ENCODE measurements at places on chromosomes 11 and 22.

GRCh38 chr11:73976451-73977151 is 6.0 kb downstream of the UCP2 start:
- no peak for DNase-seq

- DNase-seq, result no peak
These were observed 15.2 kb downstream of the DDX17 start for GRCh38 chr22:38490915-38491314.

DNA sequence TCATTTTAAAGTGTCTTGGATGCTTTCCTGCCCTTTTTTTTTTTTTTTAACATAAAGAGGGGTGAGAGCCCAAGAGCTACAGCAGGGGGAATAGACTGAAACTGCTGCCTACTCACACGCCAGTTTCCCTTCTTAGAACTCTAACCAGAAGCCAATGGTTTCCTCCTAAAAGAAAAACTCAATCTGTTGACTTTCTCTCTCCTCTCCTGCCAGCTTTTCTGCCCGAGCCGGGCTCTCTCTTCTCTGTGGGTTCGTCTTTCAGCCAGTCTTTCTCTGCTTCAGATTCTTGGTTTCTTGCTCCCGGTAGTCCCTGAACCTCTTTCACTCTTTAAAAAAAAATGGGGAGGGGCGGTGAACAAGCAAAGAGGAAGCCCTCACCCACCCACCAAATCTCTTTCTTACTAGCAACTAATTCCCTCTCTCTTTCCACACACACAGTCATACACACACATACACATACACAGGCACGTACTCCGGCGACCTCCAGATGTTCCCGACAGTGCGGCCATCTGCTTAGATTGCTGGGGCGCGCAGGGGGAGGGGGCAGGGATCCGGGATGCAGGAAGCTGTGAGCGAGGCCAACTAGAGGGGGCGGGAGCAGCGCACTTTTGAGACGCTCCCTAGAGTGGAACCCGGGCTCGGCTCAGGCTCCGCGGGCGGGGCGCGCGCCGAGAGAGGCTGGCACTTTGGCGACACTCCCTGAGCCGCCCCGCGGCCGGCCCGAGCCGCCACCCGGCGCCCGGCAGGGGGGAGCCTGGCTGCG is 444 bp upstream of the TSKU start:
- peak; percentile 90 for DNase-seq

DNA sequence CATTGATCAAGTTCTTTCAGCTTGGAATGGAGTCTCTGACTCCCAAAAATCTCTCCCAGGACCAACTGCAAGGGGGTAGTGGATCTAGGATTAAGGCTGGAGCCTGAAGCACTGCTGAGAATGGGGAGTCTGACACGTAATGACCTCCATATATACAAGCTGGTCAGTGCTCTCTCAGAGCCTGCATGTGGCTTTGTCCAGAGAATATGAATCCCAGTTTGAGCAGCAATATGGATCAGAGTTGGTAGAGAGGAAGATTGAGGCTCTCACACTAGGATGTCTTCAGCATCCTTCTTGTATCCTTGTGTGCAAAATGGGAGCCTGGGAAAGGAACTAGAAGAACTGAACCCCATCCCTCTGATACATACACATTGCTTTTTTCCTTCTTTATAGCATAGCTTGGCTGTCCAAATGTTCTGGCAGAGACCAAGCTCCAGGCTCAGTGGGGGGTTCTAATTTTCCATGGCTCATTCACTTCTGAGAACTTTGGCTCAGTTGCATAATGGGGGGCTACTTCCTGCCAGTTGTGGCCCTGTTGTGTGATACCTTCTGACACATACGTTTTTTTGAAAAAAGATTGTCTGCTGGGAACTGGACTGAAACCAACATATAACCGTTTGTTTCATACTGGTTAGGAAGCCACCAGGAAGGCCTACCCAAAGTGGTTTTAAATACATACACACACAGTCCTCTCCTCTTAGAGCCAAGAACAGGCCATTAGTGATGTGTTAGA is 138.2 kb downstream of the ETS1 start:
- no peak for DNase-seq

DNA sequence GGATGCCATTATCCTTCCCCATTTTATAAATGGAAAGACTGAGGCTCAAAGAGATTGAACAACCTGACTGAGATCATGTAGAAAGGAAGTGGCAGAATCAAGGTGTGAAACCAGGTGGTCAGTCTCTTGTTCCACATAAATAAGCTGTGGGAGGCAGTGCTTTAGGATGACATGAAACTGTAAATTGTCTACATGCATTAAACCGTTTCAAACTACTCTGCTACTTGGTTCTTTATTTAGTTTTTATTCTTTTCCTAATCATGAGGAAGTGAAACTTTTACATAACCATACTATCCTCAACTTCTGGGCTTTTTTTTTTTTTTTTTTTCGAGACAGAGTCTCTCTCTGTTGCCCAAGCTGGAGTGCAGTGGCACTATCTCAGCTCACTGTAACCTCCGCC is 34.9 kb downstream of the CADM1 start:
- no peak for DNase-seq

DNA sequence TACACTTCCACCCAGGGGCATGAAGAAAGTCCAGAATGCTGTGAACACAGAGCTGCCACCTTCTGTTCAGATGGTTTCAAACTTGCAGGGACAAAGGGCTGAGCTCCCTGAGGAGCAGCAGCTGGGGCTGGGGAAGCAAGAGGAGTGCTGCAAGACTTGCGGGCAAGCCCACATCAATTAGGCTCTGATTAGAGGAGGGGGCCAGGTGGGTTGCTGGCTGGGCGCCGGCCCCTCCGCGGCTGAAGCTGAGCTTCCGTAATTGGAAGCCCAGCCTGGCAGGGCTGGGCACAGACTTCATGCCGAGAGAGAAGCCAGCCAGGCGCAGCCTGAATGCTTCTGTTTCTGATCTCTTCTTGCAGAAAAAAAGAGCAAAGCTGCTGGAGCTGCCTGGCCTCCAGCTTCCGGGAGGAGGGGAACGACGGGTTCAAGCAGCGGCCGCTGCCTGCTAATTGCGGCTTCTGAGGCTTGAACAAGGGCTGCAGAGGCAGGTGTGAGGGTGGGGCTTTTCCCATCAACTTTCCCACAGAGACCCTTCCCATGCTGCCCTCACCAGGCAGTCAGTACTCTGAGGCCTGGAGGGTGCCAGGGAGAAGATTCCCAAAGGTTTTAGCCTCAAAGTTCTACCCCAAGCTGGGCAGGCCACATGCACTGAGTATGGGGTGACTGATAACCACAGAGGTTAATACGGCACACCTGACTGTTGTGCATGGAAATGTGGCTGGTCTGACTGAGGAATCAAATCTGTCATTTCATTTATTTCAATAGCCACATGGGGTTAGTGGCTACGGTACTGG is 91.1 kb upstream of the LMO1 start:
- peak; percentile 65 for DNase-seq

DNA sequence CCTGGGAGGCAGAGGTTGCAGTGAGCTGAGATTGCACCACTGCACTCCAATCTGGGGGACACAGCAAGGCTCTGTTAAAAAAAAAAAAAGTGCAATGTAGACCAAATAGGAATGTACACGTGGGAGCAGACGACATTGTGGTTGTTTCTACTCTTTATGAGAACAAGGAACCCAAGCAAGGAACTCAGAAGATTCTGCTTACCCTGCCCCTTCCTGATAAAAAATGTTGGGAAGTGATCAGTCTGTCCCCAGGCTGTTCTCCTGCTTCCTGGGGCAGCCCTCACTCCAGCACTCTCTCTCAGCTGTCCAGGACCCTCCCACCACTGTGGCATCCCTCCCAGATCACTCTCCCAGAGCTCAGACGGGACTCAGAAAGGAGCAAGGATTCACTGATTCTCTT is 31.8 kb downstream of the SLCO2B1 start:
- no peak for DNase-seq

DNA sequence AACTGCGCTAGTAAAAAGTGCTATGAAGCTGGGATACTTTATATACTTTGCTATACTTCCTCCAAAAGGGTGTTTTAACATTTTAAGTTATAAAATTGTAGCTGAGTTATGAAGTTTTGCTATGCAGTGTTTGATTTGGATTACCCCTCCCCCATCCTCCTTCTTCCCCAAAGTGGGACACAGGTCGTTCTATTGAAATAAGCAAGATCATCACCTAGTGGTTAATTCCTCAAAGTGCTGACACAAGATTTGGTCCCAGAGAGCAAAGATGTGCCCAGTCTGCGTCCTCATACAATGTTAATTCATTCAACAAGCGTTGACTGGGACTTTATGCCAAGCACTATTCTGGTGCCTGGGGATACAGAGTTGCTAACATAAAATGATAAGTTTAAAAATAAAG is 78.5 kb downstream of the SPON1 start:
- peak; percentile 2 for DNase-seq

DNA sequence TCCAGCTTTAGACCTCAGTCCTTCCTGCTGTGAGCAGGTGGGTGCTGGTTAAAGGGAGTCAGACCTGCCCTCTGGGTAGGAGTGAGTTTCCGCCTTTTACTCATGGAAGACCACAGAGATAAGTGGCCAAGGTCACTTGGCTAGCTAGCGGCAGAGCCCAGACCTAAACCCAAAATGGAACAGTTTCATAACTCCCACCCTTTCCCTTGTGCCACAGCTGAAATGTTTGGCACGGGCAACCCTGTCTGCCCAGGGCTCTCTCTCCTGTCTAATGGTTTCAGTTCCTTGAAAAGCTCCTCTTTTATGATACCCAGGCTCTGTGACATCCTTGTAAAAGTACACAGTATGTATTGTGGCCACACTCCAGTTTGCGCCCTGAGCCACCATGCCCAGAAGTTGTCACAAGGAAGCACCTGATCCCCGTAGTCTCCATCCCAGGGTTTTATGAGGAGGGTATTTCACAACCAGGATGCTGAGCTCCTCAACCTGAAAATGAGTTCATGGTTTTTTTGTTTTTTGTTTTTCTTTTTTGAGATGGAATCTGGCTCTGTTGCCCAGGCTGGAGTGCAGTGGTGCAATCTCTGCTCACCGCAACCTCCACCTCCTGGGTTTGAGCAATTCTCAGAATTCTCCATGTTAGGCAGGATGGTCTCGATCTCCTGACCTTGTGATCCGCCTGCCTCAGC is 5.1 kb downstream of the MB start:
- no peak for DNase-seq

GRCh38 chr11:125457814-125458343 is 38.2 kb downstream of the FEZ1 start:
- no peak for DNase-seq

DNA sequence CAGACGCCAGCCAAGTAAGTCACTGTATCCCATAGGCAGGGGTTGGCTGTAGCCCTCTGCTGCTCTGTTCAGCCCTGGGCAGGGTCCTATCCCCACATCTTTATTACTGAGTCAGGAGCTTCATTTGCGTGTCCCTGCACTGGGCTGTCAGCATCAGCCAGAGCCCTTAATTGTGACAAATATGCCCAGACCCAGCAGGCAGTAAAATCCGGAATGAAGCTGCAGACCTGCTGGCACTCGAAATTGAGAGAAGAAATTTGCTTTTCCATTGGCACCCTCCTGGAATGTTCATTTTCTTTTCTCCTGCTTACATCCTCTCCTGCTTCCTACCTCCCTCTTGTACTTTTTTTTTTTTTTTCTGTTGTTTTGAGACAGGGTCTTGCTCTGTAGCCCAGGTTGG is 43.8 kb downstream of the CEP164 start:
- DNase-seq, result no peak

- DNase-seq, result no peak
These were observed 19.2 kb downstream of the NPTXR start for GRCh38 chr22:38824585-38824984.

GRCh38 chr11:114019574-114019973 is 39.9 kb upstream of the ZBTB16 start:
- DNase-seq, result no peak

GRCh38 chr11:11814614-11815452 is 26.9 kb upstream of the USP47 start:
- no peak for DNase-seq

DNA sequence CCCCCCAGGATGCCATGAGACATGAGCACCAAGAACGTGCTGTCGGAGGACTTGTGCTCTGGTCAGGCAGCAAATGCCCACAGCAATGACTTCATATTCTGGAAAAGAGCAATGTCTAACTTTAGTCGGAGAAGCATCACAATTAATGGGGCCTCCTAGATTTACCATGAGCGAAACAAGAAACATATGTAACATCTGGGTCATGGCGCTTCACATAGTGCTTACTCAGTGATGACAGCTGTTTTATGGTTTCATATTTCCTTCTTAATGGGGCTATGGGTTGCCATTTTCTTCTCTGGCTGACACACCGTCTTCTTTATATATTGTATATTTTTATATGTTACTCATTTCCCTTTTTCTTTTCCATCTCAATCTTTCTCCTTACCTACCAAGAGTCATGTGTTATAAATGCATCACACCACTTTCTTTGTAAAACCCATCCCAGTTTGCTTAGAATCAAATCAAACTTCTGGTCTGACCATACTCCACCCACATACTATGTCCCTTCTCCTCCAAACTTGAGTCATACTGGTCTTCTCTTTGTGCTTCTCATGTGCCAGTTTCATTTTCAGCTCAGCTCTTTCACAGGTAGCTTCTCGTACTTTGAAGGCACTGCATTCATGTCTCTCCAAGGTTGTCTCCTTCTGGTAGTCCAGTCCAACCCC is 9.4 kb upstream of the CASP12 start:
- no peak for DNase-seq

- no peak for DNase-seq
These were observed 36.2 kb upstream of the PRAME start for GRCh38 chr22:22595001-22595835.

- no peak for DNase-seq
These were observed 4.6 kb upstream of the DIXDC1 start for GRCh38 chr11:111932611-111932950.
